ENCODE measurements at places on chromosomes 4 and X. TPM values are rescaled to one million over a fixed set of nuclear protein-coding genes. Genes with fewer than 3 reads are reported as not detected.
A peak's percentile ranks its signal among the peaks of the same experiment; 100 is the strongest.

DNA sequence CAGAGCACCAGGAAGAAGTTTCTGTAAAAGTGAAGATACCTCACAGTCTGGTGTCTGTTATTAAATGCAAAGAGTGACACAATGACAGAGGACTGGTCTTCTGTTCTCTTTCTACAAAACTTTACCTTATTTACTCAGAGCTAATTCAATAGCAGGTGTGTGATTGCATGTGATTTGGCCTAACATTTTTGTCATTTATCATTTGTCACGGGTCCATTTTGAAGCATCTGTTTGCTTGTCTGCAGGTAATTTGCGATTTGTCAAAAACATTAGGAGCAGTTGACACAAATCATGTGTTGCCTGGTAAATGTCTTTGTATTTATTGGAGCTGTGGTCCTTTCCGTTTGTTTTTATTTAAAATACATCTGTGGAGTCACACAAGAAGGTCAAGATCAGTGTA is 1232.4 kb downstream of the STIM2 start:
- DNase-seq = no peak

GRCh38 chr4:185920171-185920570 is 108.2 kb upstream of the SORBS2 start:
- no peak for DNase-seq

- DNase-seq = no peak
Measured at GRCh38 chrX:82816562-82816961, 691.5 kb upstream of the POU3F4 start.

Gene BRS3
- not detected for total RNA-seq

Gene DYNLT3
- 33.1 TPM for total RNA-seq

DNA sequence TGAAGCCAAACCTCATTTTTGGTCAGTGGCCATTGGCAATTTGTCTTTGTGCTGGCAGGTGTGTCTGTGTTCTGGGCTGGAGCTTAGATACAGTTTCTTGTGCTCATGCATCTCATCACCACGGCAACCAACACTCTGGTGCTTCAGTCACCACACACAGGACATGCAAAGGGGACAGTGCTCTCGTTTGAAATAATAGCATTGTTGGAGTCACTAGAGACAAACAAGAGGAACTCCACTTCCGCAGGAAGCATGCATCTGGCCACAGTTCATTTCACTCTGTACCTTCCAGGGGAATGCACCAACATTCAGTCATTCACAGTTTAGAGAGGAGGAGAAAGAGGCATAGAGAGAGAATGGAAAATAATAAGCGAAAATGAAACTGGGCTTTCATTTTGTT is 267.4 kb downstream of the ANK2 start:
- no peak for DNase-seq

Gene USP26
- not detected for total RNA-seq

GRCh38 chr4:150033901-150034300 is 44.3 kb upstream of the DCLK2 start:
- peak; percentile 16 for DNase-seq

DNA sequence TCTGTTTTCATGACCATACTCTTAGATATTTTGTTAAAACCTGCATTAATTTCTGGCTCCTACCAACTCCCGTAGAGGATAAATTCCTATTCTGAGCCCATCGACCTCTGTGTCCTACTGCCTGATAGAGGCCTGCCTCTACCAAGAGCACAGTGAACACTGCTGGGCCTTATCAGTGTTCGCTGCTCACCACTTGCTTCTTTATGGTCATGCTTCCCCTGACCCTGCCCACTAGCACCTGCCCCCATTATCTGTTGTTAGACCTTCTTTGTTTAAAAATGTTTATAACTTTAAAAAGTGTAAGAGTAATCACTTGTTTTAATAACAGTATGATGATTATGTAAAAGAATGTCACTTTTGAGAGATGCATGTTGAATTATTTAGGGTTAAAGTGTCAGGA is 6.1 kb downstream of the DAPP1 start:
- DNase-seq = no peak

Gene CC2D2A
- 63.7 TPM for total RNA-seq

- no peak for DNase-seq
Measured at GRCh38 chrX:38138157-38138891, 82.3 kb downstream of the SRPX start.

Gene FOXR2
- total RNA-seq = not detected

GRCh38 chrX:133813971-133814370 is 171.4 kb downstream of the GPC3 start:
- DNase-seq = peak; percentile 87

DNA sequence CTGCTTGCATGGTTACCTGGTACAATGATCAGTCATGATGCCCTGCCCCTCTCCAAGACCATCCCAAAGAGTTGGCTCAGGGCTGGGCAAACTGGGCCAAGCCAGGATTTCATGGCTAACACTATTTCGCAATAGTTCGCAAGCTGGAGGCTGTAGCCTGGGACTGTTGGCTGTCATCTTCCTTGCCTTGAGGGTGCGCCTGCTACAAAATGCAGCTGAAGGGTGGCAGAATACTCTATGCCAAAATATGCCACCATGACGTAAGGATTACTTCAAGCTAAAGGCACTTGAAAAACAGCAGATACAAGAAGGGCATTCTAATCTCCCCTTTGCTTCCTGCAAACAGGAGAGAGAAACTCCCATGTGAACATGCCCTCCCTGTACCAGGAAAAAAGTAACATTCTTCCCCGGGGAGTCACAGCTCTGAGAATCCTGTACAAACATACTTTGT is 21.0 kb downstream of the SAT1 start:
- peak; percentile 46 for DNase-seq

- DNase-seq = no peak
Measured at GRCh38 chrX:68703369-68703768, 55.9 kb downstream of the STARD8 start.

DNA sequence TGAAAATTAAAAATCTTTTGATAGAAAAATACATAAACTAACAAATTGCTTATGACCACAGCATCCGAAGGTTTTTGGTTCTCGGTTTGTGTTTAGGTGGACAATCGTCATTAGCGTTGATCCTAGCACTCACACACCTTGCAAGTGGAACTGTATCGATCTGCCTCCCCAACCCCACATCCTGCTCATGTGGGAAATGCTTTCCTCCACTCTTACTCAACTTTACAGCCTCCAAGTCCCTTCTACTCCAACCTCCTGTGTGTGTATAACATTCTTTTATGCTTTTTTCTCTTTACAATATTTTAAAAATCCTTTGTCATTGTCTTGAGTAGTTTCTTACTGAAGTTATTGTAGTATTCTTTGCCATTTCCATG is 15.6 kb upstream of the TMEM131L start:
- no peak for DNase-seq

Gene SAGE1
- total RNA-seq = not detected

GRCh38 chr4:148514581-148514980 is 72.4 kb upstream of the NR3C2 start:
- no peak for DNase-seq

Gene CNGA1
- total RNA-seq = 0.06 TPM

DNA sequence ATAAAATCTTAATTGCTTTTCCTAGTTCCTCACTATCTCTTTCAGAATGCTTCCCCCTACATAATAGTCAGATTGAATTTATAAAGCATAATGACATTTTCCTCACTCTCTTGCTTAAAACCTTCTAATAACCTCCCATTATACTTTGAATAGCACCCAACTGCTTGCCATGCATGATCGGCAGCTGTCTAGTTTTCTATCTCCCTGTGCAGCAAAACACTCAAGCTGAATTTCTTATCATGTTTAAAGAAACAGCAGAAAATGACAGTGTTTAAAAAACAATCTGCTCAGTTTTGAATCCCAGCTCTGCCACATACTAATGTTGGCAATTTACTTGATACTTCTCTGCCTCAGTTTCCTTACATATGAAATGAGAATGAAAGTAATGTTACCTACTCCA is 947.1 kb upstream of the HS3ST1 start:
- no peak for DNase-seq

Gene STOX2
- total RNA-seq = 27.5 TPM

DNA sequence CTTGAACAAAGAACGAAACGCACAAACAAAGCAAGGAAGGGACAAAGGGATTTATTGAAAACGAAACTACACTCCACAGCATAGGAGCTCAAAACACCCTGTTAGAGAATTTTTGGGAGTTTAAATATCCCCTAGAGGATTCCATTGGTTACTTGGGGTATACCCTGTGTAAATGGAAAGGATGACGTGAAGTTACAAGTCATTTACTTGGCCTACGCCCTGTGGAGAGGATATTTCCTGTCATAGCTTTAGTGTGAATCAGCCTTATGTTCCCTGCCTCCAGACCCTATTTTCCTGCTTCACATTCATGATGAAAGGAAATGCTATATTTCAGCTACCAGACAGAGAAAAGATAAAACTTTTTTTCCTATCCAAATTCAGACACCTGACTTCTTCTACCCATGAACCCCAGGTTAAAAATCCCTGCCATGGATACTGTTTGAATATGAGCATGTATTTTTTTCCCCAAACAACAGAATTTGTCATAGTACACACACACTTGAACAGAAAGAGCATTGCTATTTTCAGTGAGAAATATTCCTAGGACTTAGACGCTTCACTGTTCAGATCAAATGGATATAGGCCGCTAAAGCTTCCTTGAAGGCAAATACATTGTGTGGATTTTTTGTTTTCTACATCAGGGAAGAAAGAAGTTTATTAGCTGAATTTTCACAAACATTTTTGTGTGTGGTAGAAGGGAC is 20.4 kb downstream of the PIN4 start:
- no peak for DNase-seq

DNA sequence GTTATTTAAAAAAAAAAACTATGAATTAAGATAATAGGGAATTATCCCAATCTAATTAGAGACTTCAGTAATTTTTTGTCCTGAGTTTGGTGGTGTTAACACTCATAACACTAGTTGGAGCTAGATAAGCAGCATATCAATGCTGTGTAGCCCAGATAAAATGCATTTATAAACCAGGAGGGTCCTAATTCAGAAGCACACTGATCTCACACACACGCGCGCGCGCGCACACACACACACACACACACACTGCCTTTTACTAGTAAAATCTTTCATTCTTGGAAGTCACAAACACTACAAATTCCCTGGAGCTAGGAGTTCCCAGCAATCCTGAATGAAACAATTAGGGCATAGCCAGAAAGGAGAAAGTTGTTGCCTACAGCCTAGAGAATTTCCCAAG is 3.2 kb downstream of the UNC5C start:
- DNase-seq = peak; percentile 42

Gene TMEM175
- total RNA-seq = 29.6 TPM

- no peak for DNase-seq
Measured at GRCh38 chr4:139189972-139190371, 13.0 kb upstream of the ELF2 start.

DNA sequence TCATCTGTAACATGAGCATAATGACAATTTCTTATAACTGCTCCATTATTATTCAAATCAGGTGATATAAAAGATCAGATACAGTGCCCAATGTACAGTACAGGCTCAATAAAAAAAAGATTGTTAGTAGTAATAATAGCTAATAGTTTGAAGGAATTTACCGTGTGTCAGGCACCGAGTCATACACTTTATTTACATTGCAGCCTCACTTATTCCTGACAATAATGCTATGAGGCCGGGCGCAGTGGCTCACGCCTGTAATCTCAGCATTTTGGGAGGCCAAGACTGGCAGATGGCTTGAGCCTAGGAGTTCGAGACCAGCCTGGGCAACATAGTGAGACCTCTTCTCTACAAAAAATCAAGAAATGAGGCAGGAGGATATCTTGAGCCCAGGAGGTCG is 10.1 kb upstream of the MAP7D3 start:
- no peak for DNase-seq

Gene ARX
- total RNA-seq = 1.8 TPM

- no peak for DNase-seq
Measured at GRCh38 chrX:136063340-136064079, 78.3 kb downstream of the SLC9A6 start.

Gene HHIP
- 86.5 TPM for total RNA-seq
